NCI-H1417 treated with DMSO at 0.1 percent for 48 hours (cell line): ENCODE measurements at places on chromosomes 4 and X.

DNA sequence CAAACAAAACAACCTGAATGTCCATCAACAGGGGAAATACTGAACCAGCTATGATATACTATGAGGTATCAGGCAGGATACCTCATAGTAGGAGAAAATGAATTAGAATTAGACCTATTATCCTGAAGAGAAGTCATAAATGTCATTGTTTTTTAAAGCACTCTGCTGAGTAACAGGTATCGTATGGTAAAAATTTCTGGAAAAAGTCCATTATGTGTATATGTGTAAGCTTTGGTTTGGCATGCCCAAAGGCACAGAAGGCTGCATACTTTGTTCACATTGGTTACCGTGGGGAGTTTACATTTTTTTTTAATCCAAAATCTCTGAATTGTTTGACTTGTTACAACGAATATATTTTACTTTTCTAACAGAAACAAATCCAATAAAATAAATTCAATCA lies 70.5 kb downstream of the RPS3A start:
- no peak for DNase-seq

DNA sequence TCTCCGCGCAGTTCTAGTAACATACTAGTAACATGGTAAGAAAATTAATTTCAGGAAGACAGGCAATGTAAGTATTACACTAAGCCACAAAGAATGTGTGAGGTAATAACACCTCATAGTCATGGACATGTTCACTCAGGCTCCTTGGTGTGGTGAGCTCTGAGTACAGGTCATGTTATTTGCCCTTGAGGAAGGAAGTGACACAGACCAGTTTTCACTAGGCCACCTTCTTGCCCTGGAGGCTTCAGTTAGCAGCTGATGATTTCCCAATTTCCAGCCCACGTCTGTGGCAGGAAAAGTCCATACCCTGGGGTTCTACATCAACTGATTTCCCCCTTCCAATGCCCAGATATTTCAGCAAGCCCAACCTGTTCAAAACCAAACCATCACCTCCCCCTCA lies 6.7 kb downstream of the APOO start:
- DNase-seq = no peak

DNA sequence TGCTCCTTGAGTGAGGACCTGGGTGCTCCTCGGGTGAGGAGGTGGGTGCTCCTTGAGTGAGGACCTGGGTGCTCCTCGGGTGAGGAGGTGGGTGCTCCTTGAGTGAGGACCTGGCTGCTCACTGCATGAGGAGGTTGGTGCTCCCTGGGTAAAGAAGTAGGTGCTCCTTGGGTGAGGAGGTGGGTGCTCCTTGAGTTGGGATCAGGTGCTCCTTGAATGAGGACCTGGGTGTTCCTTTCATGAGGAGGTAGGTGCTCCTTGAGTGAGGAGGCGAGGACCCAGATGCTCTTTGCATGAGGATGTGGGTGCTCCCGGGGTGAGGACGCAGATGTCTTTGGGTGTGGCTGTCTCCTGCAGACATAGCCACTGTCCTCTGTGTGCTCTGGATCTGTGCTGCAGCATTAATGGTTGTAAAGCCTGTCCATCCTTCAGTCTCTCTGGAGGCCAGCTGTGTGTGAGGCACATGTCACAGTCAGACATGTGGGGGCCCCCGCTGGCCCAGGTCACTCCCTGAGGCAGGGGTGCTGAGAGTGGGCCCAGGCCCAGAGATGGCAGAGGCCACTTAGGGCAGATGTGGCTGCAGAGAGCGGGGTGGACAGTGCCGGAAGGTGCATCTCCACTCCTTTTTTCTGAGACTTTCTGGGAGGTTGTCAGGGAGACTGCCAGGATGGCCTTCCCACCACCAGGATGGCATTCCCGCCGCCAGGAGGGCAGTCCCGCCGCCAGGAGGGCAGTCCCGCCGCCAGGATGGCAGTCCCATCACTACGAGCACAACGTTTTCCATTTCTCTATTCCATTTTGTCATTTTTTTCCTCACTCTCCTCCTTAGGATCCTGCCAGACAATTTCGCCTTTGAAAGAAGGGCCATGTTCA lies 101.8 kb downstream of the HMX1 start:
- no peak for DNase-seq

DNA sequence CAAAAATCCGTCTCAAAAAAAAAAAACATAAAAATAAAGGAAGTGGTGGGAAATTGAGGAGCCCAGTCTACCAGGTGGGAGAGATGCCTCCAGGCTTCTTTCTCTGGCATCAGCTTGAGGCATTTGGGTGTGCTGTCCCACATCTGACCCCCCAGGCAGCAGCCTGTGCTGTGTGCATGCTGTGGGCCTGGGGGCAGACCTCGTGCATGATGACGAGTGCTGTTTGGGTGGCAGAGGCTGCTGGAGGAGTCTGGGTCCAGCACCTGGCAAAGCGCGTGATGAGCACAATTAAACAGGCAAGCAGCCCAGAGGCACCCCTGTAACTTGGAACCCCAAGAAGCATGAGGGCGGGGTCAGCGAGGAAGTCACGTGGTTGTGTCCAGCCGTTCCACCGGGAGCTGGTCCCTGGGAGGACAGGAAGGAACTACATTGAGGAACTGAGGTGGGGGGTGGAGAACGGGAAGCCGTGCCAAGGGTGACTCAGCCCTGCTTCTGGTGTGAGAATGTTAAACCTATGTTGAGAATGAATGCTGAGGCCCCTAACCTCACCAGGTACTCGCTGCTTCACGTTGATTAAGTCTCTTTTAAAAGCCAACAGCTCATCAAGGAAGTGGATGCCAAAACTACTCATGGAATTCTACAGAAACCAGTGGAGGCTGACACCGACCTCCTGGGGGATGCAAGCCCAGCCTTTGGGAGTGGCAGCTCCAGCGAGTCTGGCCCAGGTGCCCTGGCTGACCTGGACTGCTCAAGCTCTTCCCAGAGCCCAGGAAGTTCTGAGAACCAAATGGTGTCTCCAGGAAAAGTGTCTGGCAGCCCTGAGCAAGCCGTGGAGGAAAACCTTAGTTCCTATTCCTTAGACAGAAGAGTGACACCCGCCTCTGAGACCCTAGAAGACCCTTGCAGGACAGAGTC lies 6.1 kb downstream of the TACC3 start:
- no peak for DNase-seq

DNA sequence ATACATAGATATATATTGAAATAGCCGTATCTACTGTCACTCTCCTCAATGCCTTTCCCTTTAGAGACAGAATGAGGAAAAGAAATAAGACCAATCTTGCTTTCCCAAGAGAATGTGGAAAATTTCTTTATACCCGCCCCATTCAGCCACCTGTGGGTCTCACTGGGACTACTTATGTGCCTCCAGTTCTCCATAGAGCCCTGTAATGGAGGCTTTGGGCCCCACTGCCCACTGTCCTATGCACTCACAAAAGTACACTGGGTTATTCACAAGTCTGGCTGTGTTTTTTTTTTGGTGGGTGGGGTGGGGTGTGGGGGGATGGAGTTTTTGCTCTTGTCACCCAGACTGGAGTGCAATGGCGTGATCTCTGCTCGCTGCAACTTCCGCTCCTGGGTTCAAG lies 70.4 kb upstream of the ELOVL6 start:
- no peak for DNase-seq

DNA sequence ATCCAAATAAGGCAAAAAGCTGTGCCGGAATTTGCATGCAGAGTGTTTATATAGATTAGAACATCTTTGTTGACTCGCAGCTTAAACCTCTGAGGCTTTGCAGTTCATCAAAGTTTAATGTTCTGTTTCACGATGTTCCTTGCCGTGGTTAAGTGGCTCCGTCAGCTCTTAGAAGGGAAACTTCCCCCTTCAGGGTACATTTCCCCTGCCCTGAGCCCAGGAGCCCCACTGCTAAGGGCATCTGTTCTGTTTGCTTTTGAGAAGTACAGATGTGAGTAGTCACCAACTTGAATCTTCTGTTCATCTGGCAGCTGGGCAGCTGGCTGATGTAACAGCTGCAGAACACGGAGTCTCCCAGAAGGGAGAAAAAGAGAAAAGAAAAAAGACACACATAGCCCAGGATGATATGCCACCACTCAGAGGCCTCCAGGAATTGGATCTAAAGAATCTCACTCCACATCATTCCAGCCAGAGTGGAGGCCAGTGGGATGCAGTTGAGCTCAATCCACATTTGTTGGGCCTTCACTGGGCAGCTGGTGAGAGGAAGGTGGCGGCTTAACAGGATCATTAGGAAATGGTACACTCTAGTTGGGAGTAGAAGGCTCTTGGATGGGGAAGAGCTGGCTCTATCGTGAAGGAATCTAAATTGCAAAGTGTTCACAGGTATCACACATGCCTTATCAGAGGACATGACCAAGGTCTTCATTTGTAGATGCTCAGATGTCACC lies 178.7 kb upstream of the RBPJ start:
- DNase-seq = no peak

DNA sequence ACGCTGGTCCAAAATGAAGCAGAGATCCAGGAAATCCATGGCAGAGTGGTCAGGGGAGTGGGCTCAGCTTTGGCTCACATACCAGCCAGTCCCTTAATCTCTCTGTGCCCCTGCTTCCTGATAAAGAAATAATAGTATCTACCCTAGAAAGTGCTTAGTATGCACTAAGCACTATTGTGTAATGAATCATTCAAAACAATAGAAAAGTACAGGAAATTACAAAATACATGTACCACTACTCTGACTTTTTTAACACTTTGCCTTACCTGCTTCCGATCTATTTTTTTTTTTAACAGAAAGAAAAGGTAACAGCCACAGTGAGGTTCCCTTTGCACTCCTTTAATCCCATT lies 49.9 kb downstream of the TBC1D9 start:
- DNase-seq = no peak

- no peak for DNase-seq
Measured at GRCh38 chr4:106707776-106708463, 328.2 kb downstream of the DKK2 start.

- no peak for DNase-seq
Measured at GRCh38 chr4:154137320-154137905, 348.5 kb upstream of the SFRP2 start.

DNA sequence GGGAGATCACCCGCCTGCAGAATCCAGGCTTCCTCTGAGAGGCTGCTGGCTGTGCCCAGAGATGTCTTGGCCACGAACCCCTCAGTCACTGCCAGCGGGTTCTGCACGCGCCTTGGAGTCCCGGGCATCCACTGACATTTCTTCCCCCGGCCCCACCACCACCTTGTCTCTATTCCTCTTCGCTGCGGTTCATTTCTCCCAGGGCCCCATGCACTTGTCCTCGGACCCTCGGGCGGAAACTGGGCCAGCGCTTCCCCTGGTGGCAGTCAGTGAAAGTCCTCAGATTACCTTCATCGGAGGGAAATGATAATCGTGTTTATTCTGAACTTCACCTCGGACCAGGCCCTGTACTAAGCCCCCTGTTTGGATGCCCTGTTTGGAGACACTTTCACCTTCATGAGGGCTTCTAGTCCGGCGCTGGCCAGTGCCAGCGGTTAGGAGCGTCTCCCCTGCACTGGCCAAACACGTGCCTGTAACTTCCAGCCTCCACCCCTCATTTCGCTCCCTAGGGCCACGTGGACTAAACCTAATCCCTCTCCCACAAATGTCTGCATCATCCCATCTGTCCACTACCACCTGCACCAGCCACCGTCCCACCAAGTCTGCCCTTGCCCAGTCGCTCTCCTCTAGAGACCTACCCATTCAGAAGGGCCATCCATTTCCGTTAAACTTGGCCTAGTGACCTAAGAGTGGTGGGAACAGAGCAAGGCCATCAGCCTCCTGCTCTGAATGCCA lies 82.0 kb downstream of the DCTD start:
- no peak for DNase-seq

- no peak for DNase-seq
Measured at GRCh38 chr4:57075367-57075766, 34.8 kb downstream of the IGFBP7 start.

DNA sequence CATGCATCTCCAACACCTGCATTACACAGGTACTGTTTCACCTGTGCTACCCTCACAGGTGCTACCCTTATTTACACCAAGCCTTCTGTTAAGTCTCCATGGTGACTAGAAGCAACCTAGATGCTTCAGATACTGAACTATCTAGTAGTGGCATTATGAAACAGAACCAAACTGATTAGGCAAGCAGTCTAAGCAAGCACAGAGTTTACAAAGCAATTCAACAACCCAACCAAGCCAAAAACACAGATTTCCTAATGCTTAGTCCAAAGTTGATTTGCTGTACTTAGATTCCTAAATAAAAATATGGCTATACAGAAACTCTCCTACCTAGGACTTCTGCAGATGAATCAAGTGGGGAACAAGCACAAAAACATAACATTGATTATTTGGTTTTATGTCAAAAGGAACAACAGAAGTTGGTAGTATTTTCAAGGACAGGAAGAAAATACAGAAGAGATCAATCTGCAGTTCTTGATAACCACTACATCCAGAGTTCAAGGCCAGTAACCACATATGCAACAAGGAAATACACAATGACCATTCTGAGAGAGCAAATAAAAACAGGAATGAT lies 3.2 kb downstream of the TAPT1 start:
- DNase-seq = no peak

- DNase-seq = no peak
Measured at GRCh38 chr4:124139044-124139443, 573.5 kb downstream of the ANKRD50 start.

- DNase-seq = no peak
Measured at GRCh38 chr4:176443117-176443516, 123.4 kb downstream of the SPCS3 start.

GRCh38 chr4:60194214-60194613 lies 1005.9 kb upstream of the ADGRL3 start:
- DNase-seq = no peak

DNA sequence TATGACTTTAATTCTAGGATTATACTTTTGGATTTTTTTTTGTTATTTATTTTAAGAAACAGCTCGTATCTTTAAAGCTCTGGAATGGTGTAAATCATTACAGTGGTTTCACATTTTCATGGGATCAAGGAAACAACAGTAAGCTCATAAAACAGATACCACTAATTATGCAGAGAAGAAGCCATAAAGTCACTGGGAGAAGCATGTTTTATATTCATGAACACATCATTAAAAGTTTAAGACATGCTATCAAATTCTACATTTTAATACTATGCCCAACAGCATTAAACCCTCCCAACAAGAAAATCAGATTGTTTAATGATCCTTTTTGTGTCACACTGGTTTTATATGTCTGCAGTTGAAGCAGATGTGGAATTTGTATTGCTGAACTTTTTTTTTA lies 149.9 kb downstream of the FBXO8 start:
- DNase-seq = no peak

GRCh38 chrX:68634649-68635227 lies 12.7 kb upstream of the STARD8 start:
- no peak for DNase-seq

DNA sequence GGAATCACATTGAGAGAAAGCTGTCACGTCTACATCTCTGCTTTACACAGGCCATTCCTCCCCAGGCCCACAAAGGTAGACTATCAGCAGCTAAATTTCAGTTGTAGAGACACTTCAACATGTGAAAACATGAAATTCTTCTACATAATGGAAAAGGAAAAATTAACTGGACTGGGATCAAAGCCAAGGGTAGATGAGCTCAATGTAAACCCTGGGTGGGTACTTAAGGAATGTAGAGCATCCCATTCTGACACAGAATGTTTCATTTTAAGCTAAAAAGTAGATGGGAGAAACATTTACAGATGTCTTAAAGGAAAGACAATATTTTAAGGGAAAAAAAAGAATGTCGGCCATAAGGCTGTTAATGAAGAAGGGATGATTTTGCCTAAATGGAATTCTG lies 51.3 kb upstream of the NPNT start:
- no peak for DNase-seq
